ENCODE measurements at places on chromosomes 5 and 9.

DNA sequence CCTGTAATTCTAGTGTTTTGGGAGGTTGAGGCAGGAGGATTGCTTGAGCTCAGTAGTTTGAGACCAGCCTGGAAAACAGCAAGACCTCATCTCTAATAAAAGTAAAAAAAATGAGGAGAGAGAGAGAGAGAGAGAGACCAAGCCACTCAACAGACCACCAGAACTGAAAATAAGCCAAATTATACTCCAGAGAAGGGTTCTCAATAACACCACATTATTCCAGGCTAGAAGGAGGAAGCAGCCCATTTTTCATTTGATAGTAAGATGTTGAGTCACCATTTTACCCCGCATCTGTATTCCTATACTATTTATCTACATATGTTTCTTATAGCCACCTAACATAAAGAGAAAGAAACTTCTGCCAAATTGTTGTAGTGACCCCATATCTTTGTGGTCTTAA lies 134.8 kb downstream of the PCSK5 start:
- no peak for DNase-seq

GRCh38 chr5:179700401-179700918 lies 1.7 kb downstream of the CANX start:
- DNase-seq, result peak; percentile 19

DNA sequence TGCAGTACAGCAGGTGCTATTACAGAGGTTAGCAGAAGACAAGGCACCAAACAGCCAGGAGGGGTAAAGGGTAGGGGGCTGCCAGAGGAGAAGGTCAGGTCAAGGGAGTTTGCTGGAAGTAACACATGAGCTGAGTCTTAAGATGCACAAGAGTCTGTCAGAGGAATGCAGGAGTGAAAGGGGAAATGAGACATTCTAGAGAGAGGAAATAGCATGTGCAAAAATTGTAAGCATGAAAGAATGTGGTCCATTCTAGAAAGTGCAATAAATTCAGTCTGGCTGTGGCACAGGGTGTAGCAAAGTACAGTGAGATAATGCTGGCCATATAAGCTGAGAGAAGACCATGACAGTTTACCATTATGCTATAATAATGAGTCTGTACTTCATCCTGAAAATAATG lies 6.6 kb downstream of the GOLGA1 start:
- DNase-seq, result peak; percentile 2

DNA sequence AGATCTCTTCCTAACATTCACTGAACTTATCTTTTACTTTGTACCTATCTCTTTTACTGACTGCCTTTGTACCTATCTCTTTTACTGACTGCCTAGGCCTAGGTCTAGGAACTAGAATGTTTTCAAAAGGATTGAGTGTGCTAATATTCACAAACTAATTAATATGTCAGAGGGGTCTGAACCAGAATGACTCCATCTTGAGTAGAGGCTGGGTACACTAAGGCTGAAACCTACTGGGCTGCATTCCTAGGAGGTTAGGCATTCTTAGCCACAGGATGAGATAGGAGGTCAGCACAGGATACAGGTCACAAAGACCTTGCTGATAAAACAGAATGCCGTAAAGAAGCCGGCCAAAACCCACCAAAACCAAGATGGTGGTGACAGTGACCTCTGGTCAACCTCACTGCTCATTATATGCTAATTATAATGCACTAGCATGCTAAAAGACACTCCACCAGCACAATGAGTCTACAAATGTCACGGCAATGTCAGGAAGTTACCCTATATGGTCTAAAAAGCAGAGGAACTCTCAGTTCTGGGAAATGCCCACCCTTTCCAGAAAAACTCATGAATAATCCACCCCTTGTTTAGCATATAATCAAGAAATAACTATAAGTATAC lies 2.5 kb upstream of the RHOBTB3 start:
- DNase-seq, result peak; percentile 87

DNA sequence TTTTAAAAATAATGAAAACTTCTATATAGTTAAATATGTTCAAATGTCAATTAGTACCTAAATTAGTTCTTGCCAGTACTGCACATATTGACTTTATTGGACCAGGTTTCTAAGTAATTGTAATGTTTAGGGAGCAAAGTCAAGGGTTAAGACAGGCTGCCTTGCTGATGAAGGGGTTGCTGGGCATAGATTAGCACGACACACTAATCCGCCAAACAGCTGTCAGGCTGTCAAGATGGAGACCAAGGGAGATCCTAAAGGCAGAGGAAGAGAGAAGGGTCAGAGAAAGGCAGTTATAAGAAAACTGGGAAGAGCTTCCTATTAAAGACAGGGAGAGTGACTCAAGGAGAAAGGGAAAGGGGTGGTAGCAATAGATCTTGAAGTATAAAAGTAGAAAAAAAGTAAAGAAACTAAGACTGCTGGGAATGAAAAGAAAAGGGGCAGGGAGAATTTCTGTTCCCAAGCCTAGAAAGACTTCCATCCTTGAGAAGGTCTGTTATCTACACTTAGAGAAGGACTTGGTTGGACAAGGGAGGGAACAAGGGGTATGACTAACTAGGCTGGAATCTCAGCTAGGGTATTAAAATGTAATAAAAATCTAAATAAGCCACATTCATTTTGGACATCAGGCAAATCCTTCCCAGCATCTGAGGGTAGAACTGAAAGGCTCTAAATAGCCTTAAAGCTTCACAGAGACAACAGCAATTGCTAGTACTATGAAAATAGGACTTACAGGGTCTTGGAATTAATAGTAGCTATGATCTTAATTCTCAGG lies 188.7 kb downstream of the FBXL17 start:
- peak; percentile 19 for DNase-seq

GRCh38 chr9:16879416-16879815 lies 8.9 kb upstream of the BNC2 start:
- no peak for DNase-seq

DNA sequence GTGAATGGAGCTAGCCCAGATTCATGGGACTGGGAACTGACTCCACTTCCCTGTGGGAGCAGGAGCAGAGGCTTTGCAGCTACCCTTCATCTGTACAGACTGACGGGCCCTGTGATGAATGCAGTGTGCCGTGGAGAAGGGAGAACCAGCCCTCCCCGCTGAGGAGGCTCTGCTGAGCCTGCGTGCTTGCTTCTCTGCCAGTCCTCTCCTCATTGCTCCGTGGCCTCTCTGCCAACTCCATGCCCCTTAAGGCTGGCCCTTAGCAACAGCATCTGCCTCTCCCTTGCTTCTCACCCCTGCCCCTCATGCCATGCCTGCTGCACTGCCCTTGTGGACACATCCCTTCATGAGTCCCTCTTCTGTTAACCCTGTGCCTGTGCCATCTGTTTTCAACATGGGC lies 53.6 kb downstream of the GADD45G start:
- no peak for DNase-seq

- peak; percentile 96 for DNase-seq
Observed at GRCh38 chr9:99019510-99020331, 76.0 kb downstream of the COL15A1 start.

DNA sequence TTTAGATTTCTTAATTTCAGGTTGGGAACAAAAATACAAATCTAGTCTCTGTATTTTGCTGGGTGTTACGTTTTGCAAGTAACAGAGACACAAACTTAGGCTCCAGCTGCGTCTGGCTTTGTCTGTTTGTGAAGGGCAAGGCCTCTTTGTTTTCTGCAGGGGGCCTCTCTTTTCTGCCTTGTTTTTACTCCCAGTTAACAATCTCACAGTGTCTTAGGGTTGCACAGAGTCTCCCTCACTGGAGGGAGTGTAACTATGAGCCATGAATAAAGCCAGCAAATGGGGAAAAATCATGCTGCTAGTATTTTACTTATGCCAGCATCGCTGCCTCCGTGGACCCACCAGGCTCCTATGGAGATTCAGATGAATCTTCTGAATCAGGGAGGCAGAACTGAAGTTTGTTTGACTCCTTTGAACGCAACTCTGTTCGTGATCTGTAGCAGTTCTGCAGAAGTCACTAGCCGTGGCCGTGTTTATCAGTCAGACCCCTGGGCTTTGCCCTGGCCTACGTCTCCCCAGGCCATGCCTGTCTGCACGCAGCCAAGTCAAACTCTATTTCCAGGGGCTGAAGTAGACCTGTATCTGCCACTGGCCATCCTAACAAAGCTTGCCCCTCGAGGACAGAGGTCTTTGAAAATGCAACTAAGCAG lies 77.2 kb downstream of the ATP10B start:
- no peak for DNase-seq

DNA sequence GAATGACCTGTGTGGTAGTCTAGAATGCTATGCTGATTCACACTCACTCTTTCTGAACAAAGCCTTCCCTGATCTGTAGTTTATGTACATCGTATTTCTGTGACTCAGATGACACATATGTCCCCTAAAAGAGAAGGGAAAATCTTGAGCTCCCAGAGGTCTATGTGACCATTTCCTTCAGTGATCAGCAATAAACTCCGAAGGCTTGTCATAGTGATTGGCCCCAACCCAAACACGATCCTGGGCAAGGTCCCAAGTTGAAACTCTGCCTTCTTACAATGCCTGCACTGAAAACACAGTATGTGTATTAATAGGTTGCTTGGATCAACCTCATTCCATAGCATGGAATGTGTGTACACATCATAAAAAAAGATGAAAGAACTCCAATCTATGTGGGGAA lies 685.8 kb downstream of the MAT2B start:
- DNase-seq, result no peak

DNA sequence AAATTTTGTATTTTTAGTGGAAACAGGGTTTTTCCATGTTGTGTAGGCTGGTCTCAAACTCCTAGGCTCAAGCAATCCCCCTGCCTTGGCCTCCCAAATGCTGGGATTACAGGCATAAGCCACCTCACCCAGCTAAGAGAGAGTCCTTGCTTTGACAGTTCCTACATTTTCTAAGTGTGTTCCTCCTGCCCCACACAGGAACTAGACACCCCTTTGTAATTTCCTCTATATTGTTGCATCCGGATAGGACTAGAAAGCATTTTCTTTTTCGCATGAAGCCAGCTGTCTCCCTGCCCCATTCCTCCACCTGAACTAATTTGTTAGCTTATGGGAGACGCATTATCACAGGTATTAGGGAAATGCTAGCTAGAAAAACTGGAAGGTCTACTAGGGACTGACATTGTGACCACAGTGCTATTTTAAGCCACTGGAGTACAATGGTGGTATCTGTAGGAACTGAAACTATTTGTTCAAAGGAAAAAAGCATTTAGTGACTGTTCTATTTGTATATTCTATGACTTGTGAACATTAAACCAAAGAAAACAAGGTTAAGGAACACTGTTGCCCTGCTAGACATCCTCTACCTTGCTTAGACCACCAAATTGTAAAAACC lies 214.1 kb downstream of the SMARCA2 start:
- no peak for DNase-seq

- DNase-seq, result peak; percentile 72
Observed at GRCh38 chr9:99184475-99185347, 37.0 kb downstream of the ALG2 start.

- DNase-seq, result peak; percentile 71
Observed at GRCh38 chr9:1490341-1491232, 440.4 kb downstream of the DMRT2 start.

Measured in bronchial epithelial cell (primary cell).